Erythroblast (primary cell): ENCODE measurements at places on chromosomes 7 and 10.

DNA sequence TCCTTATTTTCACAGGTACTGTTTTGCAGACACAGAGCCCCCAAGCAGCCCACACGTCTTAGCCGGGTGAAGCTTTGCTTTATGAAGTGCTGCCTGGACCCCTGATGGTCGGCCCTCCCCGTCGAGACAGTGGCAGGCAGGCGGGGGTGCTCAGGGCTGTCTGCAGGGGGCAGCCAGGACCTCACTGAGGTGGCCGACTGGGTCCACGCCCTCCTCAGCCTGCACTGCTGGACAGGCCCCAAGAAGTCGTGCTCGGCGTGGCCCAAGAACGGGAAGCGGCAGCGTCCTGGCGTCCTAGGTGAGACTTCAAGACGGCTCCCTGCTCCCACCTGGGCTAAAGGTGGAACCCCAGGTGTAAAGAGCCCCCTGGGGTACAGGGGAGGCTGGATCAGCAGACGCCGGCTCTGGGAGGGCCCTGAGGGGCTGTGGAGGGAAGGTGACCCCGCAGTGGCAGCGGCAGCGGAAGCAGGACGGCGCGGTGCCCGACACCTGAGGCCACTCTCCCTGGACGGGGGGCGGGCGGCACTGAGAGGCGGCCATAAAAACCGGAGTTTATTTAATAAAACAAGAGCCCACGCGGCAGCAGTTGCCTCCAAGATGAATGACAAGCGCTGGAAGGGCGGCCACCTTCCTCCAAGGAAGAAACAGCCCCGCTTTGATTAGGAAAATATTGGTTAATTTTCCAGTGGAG is 179.4 kb downstream of the ELFN1 start:
- no peak for DNase-seq

DNA sequence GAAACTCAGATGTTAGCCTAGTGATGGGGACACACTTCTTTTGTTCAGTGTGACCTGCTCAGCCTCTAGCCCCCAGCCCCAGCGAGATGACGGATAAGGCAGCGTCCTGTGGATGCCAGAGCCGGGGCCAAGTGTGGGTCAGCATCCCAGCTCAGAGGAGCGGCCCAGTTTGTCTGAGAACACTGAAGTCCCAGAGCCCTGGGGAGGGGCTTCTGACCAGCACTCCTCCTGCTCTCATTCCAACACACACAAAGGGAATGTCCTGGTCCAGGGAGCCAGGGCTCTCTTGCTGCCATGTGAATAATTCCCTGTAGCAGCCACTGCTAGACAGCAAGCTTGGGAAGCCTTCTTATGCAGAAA is 4.5 kb upstream of the ATP6V0E2 start:
- DNase-seq = no peak

DNA sequence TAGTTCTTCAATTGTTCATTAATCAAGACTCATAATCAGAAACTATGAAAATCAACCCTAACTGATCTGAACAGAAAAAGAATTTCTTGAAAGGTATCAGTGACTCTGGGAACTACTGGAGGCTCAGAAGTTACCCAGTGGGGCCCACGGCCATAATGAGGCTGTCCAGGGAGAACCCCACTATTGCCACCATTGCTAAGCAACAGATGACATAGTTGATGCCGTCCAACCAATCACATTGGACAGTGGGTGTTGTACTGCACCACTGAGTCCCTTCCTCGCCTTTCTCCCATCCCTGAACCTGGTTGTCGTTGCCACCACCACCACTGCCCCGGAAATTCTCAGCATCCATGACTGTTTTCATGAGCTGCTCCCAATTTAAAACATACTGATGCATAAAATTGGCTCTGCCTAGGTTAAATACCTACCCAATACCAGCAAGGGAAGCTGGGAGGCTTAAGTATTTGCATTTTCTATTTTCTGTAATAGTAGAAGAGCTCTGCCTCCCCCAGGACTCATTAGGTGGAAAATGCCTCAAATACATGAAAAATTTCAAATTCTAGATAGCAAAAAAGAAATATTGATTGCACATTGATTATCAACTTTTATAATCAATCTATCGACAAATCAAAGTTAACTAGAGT is 26.7 kb upstream of the USP6NL start:
- DNase-seq = peak; percentile 9

DNA sequence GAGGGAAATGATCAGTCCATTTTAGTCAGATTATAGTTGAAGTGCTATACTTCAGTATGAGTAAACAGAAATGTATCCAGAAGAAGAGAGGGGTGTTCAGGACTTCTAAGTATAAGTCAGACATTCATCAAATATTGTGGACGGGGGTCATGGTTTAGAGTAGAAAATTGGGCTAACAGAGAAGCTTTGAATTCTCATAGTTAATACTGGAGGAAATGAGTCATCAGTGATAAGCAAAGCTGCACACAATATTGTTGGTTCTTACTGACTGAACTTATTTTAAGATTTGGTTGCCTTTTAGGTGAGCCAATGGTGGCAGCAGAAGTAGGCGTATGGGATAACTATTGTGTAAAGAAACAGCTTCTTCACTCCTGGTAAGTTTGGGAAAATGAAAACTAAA is 1.7 kb upstream of the SUMF2 start:
- DNase-seq = peak; percentile 23

DNA sequence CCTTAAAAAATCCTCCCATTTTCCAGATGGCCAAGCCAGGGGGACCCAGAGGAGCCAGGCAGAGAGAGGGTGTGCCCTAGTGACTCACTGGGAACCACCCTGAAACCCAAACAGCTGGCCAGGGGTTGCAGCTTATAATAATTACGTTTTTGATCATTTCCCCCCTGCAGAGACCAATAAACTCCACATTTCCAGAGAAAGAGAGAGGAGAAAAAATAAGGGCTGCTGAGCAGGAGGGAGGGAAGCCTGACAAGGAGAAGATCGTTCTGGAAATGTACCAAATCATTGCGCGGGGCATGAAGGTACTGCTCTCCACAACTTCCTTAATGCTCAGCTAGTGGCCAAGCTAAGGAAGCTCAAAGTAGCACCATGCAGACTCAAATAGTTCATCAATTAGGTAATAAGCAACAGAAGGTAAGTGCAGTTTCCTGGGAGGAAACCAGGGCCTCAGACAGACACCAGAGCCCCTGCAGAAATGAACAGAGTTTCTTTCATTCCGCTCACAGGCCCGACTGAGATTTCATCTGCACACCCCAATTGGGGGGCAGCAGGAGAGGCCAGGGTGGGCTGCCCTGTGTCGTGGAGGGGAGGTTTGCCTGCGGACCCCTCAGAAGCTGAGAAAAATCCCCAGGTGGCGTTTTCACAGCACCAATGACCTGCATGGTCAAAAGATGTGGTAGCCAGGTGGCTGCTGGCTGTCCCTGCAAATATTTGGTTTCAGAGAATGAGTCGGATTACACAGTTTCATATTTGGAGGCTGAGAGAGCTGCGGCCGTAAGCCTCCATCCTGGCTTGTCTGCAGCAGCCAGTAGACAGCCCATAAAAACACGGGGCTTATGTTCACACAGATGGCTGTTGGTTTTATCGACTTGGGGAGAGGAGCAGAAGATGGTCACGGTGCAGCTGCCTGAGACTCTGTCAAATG is 153.2 kb upstream of the LYZL2 start:
- no peak for DNase-seq

GRCh38 chr7:64098-64915 is 128.1 kb upstream of the FAM20C start:
- peak; percentile 9 for DNase-seq

DNA sequence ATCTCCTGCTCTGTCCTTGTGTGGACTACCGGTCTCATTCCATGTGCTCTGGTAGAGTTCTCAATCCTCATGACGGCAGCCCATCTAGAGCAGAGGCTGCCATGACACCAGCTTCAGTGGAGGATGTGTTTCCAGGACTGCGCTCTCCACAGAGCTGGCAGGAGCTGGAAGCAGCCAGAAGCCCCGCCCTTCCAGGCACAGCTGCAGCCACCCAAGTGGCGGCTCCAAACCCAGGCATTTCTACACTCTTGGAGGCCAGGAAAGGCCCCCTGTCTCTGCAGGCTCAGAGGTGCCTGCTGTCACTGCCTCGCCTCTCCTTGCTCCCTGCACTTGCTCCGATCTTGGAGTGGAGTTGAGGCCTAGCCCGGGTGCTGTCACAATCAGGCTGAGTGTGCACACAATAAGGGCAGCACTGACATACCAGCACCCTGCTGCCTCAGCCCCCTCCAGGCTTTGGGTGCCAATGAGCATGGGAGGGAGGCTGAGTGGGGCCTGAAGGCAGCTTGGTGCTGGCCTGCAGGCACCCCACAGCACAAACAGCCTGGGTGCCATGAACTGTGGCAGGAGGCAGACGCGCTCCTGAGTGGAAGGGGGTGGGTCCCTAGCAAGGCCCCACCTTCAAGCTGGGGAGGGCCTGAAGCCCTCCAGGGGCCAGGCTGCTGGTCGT is 122.1 kb downstream of the LRRN3 start:
- DNase-seq = no peak

- DNase-seq = no peak
Observed at GRCh38 chr7:27961255-27961654, 219.3 kb downstream of the JAZF1 start.

DNA sequence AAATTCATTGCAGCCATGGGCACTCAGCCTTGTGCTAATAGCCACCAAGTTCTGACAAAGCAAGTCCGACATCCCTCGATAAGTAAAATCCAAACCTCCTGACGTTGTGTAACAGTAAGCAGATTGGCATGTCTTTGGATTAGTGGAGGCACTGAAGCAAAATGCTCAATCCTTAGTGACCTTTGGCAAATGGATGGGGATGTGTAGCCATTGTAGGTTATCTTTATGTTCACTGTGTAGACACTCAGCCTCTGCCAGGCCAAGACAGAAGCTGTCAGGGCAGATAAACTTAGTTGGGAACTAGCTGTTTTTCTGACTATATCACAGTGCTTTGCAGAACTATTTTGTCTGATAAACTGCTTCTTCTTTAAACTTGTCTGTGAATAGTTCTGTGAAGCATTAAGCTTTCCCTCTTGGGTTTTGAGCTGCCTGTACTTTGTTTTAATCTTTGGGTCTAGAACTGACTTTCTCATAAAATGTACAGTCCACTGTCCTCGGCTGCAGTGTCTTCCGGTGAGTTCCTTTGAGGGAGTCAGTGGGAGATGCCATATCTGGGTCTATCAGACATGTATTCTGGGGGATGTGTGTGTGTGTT is 220.8 kb downstream of the LRMDA start:
- peak; percentile 64 for DNase-seq

GRCh38 chr10:21264271-21264670 is 261.2 kb downstream of the SKIDA1 start:
- DNase-seq = no peak

DNA sequence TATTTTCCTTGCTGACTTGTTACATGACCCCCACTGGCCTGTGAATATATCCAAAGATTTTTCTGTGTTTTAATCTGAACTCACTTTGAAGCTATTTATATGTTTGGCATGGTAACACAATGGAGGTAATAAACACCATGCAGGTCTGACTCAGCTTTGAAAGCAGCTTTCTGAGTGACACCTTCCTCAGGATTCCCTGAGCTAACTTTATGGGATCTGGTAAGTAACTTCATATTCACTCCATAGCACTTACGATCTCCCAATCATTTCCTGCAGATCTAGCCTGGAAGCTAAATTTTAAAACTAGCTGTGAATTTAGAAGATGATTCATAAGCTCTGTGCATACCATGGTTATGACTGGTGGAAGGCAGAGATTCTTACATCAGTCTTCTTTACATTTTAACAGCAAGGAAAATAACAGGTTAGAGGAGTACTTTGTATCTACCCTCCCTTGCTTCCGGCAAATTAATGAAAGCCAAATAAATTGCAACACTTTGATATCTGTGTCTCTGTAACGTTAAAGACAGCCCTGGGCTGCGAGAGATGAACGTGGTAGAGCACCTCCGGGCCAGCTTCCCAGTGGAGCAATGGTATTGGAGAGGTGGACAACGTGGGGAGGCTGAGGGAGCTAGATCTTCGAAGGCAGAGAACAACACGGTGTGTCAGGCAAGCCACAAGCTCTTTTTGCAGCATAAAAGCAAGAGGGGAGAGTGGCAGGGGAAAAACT is 170.2 kb upstream of the KLF14 start:
- no peak for DNase-seq

DNA sequence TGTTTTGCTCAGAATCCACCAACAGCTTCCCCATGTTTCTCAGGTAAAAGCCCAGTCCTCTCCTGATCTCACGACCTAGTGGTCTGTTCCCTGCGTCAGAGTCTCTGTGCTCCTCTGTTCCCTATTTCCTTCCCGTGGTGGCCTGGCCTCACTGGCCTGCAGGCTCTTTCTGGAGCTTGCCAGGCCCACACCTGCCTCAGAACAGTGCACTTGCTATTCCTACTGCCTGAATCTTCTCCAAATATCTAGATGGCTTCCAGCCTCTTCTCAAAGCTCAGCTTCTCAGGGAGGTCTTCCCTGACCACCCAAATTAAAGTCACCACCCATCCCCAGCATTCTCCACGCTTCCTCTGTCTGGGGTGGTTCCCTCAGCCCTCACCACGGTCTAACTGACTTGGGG is 165.3 kb downstream of the USP6NL start:
- DNase-seq = no peak

- no peak for DNase-seq
Observed at GRCh38 chr7:42105554-42106358, 131.3 kb downstream of the GLI3 start.
